Heart left ventricle (tissue), 16 donors: ENCODE measurements at places on chromosomes 2 and 18.

DNA sequence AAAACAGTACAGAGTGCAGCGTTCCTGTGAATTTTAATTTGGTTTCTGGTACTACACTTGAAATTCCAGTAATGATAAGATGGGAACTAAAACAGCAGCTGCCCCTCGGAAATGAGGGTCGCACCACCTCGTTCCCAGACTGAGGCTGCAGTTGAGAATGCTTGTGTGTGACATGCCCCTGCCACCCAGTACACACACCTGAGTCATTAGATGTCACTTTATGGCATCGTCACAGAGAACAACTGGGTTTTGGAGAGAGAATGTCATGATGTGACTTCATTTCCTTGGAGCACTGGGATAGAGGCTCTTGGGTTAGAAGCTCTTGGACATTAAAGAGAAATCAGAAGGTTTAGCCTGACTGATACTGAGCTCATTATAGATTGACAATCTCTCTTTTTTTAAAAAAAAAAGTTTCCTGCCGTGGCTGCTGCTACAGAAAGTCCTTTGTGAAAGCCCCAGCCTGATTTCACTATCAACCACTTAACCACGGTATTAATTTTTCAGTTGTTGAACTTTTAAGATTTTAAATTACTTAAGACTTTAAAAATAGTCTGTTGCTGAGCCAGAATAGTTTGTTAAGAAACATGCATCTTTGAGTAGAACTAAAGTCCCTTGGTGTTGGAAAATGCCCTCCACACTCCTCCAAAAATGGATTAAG is 24.5 kb downstream of the BCL2L11 start:
- DNase-seq = no peak

- no peak for DNase-seq
Measured at GRCh38 chr2:54189539-54189938, 66.5 kb downstream of the TSPYL6 start.

DNA sequence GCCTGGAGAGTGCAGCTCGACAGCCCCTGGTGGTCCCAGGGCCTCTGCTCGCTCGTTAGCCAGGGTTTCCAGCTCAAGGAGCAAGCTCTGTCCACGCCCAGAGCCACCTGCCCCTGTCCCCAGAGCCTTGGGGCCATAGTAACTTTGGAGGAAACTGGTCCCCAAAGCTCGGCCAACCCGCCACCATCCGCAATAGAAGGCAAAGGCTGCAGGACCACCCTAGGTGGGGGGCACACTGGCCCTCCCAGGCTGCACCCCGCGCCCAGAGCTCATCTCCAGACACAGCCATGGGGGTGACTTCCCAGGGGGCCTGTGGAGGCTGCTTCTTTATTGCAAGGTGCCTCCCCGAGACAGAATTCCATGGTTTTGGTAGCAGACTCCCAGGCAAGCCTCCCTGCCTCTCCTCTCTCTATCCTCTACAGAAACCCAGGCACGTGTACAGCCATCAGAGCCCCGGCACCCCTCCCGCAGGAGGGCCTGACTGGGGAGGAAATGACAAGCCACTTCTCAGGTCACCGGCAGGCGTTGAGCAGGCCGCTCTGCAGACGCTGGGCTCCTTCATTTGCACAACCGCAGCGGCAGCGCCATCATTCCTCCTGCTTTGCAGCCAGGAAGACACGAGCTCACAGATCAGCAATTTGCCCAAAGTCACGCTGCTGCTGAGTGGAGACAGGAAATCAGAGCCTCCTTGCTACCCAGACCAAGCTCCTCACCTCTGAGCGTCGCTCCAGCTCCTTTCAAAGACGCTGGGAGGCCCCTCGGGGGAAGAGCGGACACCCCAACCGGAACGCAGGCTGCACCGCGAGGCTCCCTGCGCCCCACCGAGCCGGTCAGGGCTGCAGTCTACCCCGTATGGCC is 80.2 kb downstream of the NDUFA10 start:
- DNase-seq = peak; percentile 44

GRCh38 chr18:80010551-80010906 is 22.2 kb upstream of the TXNL4A start:
- no peak for DNase-seq

GRCh38 chr18:49849331-49850217 is 36.2 kb upstream of the ACAA2 start:
- peak; percentile 81 for DNase-seq

- DNase-seq = no peak
Measured at GRCh38 chr2:27184115-27184514, 27.7 kb upstream of the ATRAID start.

DNA sequence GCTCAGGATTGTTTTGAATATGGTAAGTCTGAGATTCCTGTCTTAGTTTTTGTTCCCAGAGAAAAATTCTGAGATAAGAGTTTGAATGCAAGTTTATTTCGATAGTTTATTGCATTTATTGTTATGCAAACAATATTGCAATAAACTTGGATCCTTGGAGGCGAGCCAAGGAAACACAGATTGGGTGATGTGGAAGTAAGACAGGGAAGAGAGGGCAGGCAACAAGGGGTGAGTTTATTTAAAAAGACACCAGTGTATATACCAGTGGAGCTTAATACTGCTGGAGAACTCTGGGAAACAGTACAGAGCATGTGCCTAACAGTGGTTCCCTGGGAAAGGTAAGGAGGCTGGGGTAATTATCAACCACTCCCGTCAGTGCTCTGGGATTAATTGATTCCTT is 87.5 kb upstream of the NEDD4L start:
- no peak for DNase-seq

GRCh38 chr2:218046238-218046637 is 22.8 kb upstream of the RUFY4 start:
- no peak for DNase-seq

DNA sequence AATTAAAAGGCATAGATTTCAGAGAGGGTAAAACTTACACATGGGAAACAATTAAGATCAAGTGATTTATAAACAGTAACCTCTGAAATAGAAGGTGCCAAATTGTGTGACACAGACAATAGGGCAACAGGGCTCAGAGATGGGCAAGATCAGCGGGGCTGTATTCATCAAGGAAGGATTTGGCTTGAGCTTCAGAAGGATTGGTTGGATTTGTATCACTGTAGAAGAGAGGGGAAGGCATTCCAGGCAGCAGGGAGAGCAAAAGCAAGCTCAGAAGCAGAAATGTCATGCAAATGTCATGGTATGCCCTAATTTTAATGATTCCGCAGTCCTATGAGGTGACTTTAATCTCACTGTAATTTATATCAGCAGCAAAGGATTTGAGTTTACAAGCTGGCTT is 415.0 kb upstream of the NRP2 start:
- no peak for DNase-seq

GRCh38 chr18:76260941-76261472 is 234.0 kb downstream of the ZNF516 start:
- no peak for DNase-seq

DNA sequence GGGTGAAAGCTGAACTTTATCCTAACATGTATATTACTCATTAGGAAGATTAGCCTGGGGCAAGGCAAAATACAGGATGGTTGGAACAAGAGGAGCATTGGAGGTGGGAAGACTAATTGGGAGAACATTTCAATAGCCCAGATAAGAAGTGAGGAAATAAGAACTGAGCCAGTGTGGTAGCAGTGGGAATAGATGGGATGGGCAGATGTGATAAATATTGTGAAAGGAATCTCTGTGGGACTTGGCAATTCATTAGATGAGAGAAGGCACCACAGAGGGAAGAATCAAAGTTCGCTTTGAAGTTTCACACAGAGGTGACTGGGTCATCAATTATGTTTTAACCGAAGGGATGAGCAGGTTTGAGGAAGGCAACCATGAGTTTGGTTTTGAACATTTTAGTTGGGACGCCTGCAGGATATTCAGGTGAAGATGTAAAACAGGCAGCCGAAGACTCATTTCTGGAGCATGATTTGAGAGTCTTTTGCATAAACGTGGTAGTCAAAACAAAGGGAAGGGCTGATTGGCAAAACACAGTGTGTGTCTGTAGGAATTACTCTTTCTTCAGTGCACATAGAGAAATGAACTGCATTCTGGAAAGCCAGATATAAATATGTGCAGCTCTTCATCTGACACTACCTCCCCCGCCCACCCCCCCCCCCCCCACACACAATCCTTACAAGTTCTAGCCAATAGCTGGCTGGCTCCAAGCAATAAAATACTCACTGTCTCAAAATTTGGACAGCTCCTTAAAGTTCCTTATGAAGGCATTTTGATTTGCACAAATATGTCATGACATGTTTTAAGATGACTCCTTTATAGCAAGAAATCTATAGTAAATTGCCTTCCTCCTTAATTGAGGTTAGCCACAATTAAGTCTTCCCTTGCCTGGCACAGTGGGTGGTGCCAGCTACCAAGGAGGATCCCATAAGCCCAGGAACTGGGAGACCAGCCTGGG is 1.9 kb upstream of the SLC1A4 start:
- no peak for DNase-seq

GRCh38 chr2:160261732-160262131 is 61.7 kb upstream of the ITGB6 start:
- no peak for DNase-seq
